ENCODE measurements at places on chromosomes 12 and 14.

- DNase-seq: no peak
Measured at GRCh38 chr14:93032421-93032936, 83.2 kb downstream of the ITPK1 start.

DNA sequence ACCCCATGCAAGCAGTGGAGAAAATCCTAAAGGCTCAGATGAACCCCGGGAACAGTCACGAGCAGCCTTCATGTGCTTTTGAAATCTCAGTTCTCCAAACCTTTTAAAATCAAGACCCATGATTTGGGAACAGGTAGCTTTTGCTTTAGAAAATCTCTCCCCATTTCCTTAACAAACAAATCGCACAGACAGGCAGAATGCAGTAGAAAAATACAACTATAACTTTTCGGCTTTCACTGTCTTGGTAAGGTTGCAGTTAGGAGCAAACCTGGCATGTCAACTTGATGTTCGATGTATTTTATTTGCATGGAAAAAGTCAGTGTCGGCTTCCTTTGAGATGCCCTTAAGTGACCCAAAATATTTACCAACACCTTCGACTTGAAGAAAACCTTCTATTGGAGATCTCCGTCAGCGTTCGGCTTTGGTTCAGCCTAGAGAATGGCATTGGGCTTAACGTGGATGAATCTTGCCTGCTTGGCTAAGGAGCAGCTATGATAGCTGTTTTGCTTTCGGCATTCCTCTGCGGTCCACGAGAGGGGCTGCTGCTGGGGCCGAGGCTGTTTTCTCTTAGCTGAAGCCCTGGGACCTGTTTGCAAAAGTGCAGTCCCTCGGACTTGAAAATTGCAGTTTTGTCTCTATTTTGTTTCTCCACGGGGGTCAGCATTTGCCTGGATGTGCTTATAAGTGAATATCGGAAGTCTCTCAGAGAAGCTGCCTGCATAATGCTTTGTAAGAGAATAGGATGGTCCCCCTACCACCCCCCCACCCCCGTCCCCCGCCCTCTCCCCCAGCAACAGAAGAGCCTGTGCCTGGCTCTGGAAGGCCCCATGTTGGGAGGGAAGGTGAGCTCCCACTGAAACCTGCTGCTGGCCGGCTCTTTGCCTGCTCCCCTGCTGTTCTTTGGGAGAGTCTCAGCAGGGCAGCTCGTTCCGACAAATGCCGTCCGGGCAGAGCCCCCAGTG, 122.8 kb downstream of the AACS start:
- DNase-seq: no peak

DNA sequence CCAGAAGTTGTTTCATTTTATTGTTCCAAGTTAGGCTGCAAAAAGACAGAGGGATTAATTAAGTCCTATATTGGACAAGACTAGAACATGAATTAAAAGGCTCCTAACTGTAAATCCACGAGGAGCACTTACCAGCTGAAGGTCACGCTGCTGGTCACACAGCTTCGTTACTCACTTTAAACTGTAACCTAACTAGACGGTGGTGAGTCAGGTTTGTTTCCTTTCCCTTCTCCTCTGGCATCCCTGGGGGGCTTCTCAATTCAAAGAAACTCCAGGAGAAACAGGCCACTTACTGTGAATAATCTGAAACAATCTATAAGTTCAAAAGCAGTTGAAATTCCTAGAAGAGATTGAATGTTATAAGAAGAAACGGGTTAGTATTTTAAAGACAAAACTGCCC, 331.4 kb downstream of the BCAT1 start:
- no peak for DNase-seq

GRCh38 chr14:47120645-47121044, 469.1 kb upstream of the RPL10L start:
- DNase-seq: no peak

DNA sequence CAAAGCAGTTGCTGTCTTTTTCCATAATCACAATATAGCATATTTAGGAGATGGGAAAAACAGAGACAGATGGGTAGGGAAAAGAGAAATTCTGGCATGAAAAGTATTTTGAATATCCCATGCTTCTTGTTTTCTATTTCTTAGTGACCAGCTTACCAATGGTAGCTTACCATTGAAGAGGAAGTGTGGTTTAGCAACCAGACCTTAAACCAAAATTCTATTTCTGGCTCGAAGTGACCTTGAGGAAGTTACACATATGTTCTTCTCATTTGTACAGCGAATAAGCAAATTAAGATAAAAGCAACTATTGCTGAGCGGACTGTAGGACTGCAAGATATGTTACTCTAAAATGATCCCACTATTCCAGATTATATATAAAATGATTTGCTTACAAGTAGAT, 82.9 kb downstream of the FGD4 start:
- no peak for DNase-seq

DNA sequence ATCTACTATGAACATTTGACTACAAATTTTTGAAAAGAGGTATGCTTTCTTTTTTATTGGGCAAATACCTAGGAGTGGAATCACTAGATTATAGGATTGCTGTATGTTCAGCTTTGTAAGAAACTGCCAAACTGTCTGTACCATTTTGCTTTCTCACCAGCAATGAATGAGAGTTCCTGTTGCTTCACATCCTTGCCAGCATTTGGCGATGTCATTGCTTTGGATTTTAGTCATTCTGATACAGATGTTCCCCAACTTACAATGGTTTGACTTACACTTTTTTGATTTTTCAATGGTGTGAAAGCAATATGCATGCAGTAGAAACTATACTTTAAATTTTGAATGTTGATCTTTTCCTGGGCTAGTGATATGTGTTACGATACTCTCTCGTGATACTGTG, 328.7 kb downstream of the RAD51B start:
- no peak for DNase-seq

- DNase-seq: no peak
Measured at GRCh38 chr12:111448846-111449790, 43.4 kb downstream of the SH2B3 start.

GRCh38 chr14:52244997-52245396, 22.5 kb upstream of the PTGDR start:
- no peak for DNase-seq

DNA sequence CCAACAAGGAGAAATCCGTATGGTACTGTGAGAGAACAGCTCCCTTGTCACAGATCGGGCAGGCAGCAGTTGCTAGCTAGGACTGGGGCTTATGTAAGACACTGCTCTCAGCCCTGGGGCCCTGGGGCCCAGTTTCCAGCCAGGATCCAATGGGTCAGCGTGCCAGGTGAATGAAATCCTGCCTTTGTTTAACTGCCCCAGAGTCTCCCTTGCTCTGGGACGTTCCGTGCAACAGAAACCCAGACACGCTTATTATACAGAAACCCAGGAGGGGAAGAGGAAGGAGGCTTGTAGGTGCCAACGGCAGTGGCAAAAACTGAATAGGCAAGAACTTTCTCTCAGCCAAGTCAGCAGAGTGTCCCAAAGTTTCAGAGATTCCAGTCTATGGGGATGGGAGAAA, 110.6 kb downstream of the DIO2 start:
- no peak for DNase-seq

GRCh38 chr12:70121562-70121961, 121.7 kb upstream of the CNOT2 start:
- no peak for DNase-seq

- no peak for DNase-seq
Measured at GRCh38 chr14:65320661-65321308, 91.7 kb upstream of the FUT8 start.

DNA sequence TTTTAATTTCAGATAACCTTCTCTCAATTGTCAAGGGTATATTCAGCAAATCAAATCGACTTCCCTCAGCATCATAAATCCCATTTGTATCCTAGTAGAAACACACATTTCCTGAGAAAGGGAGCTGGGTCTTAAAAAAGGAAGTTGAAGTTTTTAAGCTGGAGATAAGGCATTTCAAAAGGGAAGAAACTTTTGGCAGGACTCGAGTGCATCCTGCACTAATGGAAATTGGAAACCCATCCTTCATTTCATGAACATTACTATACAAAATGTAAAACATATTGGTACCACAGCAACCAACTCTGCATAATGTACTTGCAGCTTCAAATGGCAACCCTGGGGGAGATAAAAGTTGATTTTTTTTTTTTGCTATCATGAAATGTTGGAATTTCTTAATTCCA, 23.7 kb upstream of the TMCC3 start:
- DNase-seq: no peak

- no peak for DNase-seq
Measured at GRCh38 chr12:122830517-122831214, 4.6 kb upstream of the HIP1R start.

- DNase-seq: no peak
Measured at GRCh38 chr12:120817559-120818330, 86.4 kb downstream of the SPPL3 start.

- no peak for DNase-seq
Measured at GRCh38 chr12:48694038-48694437, 12.0 kb upstream of the KANSL2 start.

GRCh38 chr12:94057262-94058151, 90.9 kb upstream of the PLXNC1 start:
- no peak for DNase-seq

DNA sequence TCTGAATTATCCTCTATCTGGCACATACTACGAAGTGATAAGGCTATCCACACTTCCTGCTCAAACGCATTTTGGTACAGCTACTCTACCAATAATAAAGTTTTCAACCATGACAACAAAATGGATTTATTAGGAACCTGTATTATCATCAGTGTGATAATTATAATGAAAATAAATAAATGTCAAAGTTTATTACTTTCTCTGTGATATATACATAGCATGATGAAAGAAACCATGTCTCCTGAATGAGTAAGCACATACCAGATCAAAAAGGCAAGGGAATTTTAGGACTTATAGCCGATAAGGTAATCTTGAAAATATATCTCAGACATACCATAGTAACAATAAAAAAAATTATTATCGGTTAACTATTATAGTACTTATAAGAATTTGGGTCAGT, 61.1 kb downstream of the CPNE8 start:
- no peak for DNase-seq

GRCh38 chr12:110371408-110372055, 32.0 kb downstream of the ANAPC7 start:
- DNase-seq: no peak

- DNase-seq: no peak
Measured at GRCh38 chr14:58807191-58807590, 169.4 kb downstream of the DACT1 start.

DNA sequence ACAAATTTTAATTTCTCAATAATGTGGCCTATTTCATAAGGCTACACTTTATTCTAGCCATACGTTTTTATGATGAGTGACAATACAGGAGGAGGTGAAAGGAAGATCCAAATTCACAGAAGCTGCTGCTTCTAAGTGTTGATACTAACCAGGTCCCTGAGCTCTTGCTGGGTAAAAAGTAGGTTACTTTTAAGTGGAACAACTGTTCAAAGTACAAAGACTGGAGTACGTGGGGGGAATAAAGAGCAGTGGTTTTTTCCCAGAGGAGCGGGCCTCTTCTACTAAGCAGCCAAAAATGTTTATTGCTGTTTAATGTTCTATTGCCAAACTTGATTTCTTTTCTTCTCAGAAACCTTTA, 301.8 kb downstream of the AEBP2 start:
- no peak for DNase-seq

GRCh38 chr12:13588574-13588973, 392.0 kb downstream of the EMP1 start:
- DNase-seq: no peak

- DNase-seq: no peak
Measured at GRCh38 chr12:27653661-27654060, 42.6 kb upstream of the REP15 start.

- no peak for DNase-seq
Measured at GRCh38 chr14:103423050-103423461, 37.8 kb downstream of the MARK3 start.

DNA sequence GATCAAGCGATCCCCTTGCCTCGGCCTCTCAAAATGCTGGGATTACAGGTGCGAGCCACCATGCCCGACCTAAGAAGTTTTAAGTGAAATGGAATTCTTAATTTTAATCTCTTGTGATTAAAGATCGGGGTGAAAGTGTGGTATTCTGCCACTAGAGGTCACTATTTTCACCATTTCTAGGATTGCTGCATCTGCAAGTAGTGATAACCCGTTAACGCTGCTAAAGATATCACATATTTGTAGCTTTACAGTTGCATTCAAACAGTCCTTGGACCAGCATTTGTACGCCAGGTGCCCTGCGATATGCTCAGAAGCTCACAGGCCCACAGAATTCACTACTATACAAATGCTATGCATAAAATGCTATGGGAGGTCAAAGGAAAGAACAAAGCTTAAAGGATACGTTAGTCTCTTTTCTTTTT, 19.3 kb downstream of the CCDC62 start:
- DNase-seq: peak; percentile 64

DNA sequence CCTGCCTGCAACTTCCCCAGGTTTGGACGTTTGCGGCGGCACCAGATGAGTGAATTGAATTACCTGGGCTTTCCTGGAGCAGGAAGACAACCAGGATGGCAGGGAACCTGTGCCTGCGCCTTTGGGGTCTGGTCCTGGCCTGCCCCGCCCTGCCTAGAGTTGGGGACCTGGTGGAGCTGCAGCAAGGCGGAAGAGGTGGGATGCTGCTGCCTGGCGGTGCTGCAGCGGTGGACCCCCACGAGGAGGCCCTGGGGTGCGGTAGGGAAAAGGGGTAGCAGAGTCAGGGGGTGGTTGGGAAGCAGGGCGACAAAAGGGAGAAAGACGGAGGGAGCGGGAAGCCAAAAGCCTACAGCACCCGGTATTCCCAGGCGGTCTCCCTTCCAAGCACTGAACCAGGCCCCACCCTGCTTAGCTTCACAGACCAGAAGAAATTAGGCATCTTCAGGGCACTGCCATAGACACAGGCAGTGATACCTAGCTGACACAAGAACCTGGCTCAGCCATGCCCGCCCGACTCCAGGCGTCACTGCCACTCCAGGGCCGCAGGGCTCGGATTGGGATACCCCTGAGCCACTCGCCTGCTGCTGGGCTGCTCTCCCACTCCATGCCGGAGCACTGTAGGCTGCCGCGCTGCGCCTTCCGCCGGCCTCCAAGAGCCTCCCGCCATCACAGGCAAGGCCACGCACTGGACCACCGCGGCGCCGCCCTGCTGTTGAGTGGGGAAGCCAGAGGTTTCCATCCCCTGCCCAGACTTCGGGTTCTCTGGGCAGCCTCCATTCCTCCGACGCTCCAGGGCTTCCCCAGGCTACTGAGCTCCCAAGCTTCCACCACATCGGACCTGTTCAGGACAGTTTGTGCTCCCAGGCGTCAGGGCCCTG, 155.2 kb upstream of the ALG10B start:
- no peak for DNase-seq

DNA sequence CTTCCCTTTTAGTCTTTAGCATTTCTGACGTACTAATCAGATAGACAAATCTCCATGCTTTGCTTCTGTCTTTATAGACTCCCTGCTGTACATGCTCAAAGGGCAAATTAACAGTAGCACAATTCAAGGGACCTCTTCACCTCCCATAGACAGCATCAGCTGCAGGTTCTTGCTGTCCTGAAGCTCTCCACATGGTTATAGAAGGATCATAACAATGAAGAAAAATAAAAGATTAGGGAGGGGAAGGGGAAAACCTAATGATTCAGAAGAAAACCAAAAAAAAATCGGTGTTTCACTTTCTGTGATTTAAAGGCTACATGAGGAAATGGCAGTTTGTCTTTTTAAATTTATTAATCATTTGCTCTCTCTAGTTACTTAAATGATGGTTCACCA, 155.5 kb downstream of the PTCSC3 start:
- no peak for DNase-seq

GRCh38 chr12:131927110-131928079, 1.7 kb upstream of the PUS1 start:
- no peak for DNase-seq

GRCh38 chr14:99009871-99010270, 262.1 kb downstream of the BCL11B start:
- peak; percentile 76 for DNase-seq

- DNase-seq: peak; percentile 11
Measured at GRCh38 chr14:45251912-45252311, 1.1 kb downstream of the MIS18BP1 start.

GRCh38 chr14:59103396-59103795, 85.1 kb upstream of the DAAM1 start:
- no peak for DNase-seq
